Hair follicle dermal papilla cell (primary cell): ENCODE measurements at places on chromosomes 6 and 20. TPM values are rescaled to one million over a fixed set of nuclear protein-coding genes. Genes with fewer than 3 reads are reported as not detected.

CLIC1 gene
- total RNA-seq = 499 and 664 TPM in 2 replicates

PRICKLE4 gene
- total RNA-seq = not detected in 2 replicates

MAFB gene
- total RNA-seq = 13.5 and 13.8 TPM in 2 replicates

EEF1A2 gene
- total RNA-seq = under 0.01 and 0.24 TPM in 2 replicates

TMEM151B gene
- total RNA-seq = not detected in 2 replicates

FAM50B gene
- 7.8 and 8.6 TPM in 2 replicates for total RNA-seq

AKAP12 gene
- total RNA-seq = 47.1 and 70.1 TPM in 2 replicates

TMEM217 gene
- 0.32 and 1.3 TPM in 2 replicates for total RNA-seq

DEFB127 gene
- not detected in 2 replicates for total RNA-seq

FGD2 gene
- total RNA-seq = not detected in 2 replicates

DEF6 gene
- 0.12 and 0.81 TPM in 2 replicates for total RNA-seq

SLC35D3 gene
- total RNA-seq = not detected in 2 replicates

TCF15 gene
- total RNA-seq = not detected in 2 replicates

SLC4A11 gene
- total RNA-seq = 1.3 and 1.9 TPM in 2 replicates

SS18L1 gene
- total RNA-seq = 14.2 and 16.2 TPM in 2 replicates

CNR1 gene
- not detected in 2 replicates for total RNA-seq

MMP24 gene
- 0.73 and 0.81 TPM in 2 replicates for total RNA-seq

CCN5 gene
- 50.3 and 59.2 TPM in 2 replicates for total RNA-seq

PDYN gene
- total RNA-seq = not detected in 2 replicates

TRIM15 gene
- not detected in 2 replicates for total RNA-seq

RPS18 gene
- total RNA-seq = 1,654 and 1,656 TPM in 2 replicates

SIRT5 gene
- total RNA-seq = 5.7 and 7.1 TPM in 2 replicates

CTSA gene
- total RNA-seq = 102 and 119 TPM in 2 replicates

TXLNB gene
- total RNA-seq = 0.24 and 2.9 TPM in 2 replicates

HLA-DQA2 gene
- not detected in 2 replicates for total RNA-seq

DEFB124 gene
- not detected in 2 replicates for total RNA-seq

NOX3 gene
- total RNA-seq = not detected in 2 replicates

PNPLA1 gene
- total RNA-seq = not detected in 2 replicates

CALHM4 gene
- not detected in 2 replicates for total RNA-seq

BPIFB2 gene
- not detected in 2 replicates for total RNA-seq

IL20RA gene
- 0.49 TPM in 2 replicates for total RNA-seq

STX11 gene
- total RNA-seq = 3.0 and 3.2 TPM in 2 replicates

RCAN2 gene
- 22.7 and 37.2 TPM in 2 replicates for total RNA-seq

TBPL1 gene
- total RNA-seq = 11.8 and 16.5 TPM in 2 replicates

MAP3K5 gene
- 12.1 and 17.2 TPM in 2 replicates for total RNA-seq

SLC32A1 gene
- total RNA-seq = not detected in 2 replicates

PGC gene
- total RNA-seq = not detected in 2 replicates

ID4 gene
- total RNA-seq = 10.2 and 11.1 TPM in 2 replicates
